CD14-positive monocyte (primary cell): ENCODE measurements at places on chromosomes 7 and 10. TPM values are rescaled to one million over a fixed set of nuclear protein-coding genes. Genes with fewer than 3 reads are reported as not detected.

DNA sequence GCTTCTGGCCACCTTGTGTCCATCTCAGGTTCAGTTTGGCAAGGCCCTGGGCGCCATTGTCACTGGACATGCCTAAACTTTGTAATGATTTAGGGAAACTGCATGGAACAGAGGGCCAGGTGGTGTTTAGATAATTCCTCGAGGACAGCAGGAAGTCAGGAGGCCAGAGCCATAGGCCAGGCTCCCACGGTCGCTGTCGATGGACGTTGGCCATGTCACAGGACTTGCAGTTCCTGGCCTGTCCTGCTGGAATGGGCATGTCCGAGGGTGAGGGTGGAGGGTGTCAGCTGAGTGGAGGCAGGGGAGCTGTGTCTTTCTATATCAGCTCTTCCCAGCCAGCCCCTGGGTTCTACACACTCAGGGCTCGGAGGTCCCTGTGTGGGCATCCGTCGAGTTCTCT, 107.9 kb upstream of the MACROH2A2 start:
- H3K27ac ChIP-seq: no peak overlapping the region
- no peak for DNase-seq
- no peak overlapping the region for H3K4me3 ChIP-seq
- H3K27me3 ChIP-seq: no peaks in the 10 kb centered on the region
- H3K36me3 ChIP-seq: no peaks in the 10 kb centered on the region

- H3K4me3 ChIP-seq: no peak overlapping the region
- DNase-seq: no peak
Measured at GRCh38 chr10:79235765-79236432, 111.4 kb upstream of the PPIF start.

DNA sequence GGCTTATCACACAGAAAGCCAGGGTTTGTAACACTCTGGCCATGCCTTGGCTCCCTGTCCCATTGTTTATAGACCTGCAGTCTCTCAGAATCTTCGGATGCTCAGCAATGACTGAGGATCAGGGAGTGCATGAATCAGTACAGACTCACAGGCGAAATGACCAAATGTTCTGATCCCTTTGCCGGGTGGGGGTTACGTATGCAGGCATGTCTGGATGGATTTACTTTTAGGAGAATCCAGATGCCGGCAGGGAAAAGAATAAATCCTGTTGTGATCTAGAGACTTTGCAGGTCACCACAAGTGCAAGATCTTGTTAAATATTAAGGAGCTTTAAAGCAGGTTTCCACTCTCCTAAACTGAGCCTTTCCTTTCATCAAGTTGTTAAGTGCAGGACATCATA, 149.5 kb downstream of the SFMBT2 start:
- DNase-seq: no peak
- no peak overlapping the region for H3K4me3 ChIP-seq
- H3K27me3 ChIP-seq: no peaks in the 10 kb centered on the region
- no peaks in the 10 kb centered on the region for H3K36me3 ChIP-seq

GRCh38 chr7:19400758-19401254, 255.6 kb upstream of the FERD3L start:
- H3K4me3 ChIP-seq: no peak overlapping the region
- H3K27me3 ChIP-seq: no peaks in the 10 kb centered on the region
- no peaks in the 10 kb centered on the region for H3K36me3 ChIP-seq

- H3K36me3 ChIP-seq: no peaks in the 10 kb centered on the region
- no peak for DNase-seq
- no peak overlapping the region for H3K27ac ChIP-seq
- H3K27me3 ChIP-seq: peaks cover 65% of the 10 kb centered on the region
- H3K4me1 ChIP-seq: no peaks in the 10 kb centered on the region
Measured at GRCh38 chr10:49609006-49609282, 1.2 kb upstream of the SLC18A3 start.

DNA sequence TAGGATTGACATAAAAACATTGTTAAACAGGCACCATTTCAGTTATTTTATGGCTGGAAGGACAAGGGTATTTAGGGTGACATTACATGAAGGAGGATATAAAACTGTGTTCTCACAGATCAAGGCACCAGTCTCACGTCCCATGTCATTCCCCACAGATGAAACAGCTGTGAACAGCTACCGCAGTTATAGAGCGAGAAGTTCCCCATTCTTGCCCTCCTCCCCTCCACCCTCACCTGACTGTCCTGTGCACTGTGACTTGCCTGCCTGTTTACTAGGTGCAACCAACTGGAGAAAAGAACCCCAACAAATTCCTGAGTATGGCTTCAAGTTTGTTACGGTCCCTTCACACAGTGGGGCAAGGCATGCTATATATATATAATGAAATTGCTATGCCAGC, 141.6 kb downstream of the SND1 start:
- H3K4me3 ChIP-seq: no peak overlapping the region
- H3K27me3 ChIP-seq: no peaks in the 10 kb centered on the region
- peak; percentile 25 for DNase-seq
- H3K36me3 ChIP-seq: no peaks in the 10 kb centered on the region
- H3K27ac ChIP-seq: no peak overlapping the region

DNA sequence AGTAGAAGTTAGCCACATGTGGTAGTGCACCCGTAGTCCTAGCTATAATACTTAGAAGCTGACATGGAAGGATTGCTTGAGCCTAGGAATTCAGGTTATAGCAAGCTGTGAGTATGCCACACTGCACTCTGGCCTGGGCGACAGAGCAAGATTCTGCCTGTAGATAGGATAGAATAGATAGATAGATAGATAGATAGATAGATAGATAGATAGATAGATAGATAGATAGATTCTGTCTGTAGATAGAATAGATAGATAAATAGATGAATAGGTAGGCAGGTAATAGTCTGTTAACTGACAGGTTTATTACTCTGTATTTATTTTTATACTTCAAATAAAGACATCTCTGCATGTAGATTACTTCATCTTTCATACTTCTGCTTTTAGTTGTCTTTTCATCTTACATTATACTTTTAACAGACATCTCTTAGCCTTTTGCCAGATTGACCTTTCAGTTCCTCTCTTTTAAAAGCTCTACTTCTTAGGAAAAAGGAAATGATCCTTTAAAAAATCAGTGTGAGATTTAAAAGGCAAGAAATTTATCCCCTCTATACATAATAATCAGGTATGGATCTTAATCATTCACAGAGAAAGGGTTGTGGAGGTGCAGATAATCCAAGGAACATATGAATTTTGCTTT, 31.8 kb downstream of the CCAR1 start:
- DNase-seq: peak; percentile 2
- H3K4me3 ChIP-seq: no peak overlapping the region
- H3K36me3 ChIP-seq: peaks cover 93% of the 10 kb centered on the region
- H3K27ac ChIP-seq: no peak overlapping the region
- no peaks in the 10 kb centered on the region for H3K27me3 ChIP-seq
- H3K4me1 ChIP-seq: no peaks in the 10 kb centered on the region

Gene ACTL6B
- not detected for polyA plus RNA-seq

Gene MOGAT3
- not detected in 2 replicates for polyA plus RNA-seq
